ENCODE measurements at places on chromosomes 5 and 9.

- no peak for DNase-seq
Observed at GRCh38 chr9:14289916-14290315, 24.0 kb downstream of the NFIB start.

DNA sequence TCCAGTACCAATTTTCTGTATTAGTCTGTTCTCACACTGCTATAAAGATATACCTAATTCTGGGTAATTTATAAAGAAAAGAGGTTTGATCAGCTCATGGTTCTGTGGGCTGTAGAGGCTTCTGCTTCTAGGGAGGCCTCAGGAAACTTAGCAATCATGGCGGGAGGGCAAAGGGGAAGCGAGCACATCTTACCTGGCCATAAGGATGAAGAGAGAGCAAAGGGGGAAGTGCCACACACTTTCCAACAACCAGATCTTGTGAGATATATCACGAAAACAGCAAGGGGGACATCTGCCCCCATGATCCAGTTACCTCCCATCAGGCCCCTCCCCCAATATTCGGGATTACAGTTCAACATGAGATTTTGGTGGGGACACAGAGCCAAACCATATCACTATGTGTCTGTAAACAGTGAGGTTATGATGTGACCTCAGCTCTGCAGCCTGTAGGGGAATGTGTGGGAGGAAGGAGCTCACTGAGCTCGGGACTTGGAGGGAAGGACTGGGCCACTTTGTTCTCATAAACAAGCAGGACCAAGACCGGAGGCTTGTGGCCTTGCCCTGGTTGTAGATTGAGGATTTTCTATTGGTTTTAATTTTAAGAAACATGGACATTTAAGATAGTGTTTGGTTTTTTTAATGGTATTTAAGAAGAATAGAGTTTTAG, 85.2 kb downstream of the EHMT1 start:
- DNase-seq, result no peak

DNA sequence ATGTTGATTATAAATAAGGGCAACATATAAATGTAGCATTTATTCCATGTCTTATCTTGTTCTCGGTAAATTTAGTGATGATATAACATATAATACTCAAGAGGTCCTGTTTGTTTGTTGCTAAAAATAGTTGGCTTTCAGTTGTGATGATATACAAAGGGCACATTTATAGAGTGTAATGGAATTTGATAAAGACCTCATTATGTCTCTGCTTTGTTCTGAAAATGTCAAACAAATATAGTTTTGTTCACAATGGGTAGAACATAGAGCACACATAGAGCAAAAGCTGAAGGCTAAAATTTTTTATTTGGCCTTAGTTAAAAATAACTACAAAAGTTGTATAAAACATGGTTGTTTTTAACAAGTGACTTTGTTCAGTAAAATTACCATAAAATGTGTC, 477.1 kb upstream of the SMC2 start:
- DNase-seq, result no peak

GRCh38 chr9:114954956-114955582, 24.7 kb upstream of the TNFSF8 start:
- no peak for DNase-seq

Measured in NCI-H1436 treated with DMSO at 0.1 percent for 48 hours (cell line).